ENCODE measurements at places on chromosomes 11 and 22.

DNA sequence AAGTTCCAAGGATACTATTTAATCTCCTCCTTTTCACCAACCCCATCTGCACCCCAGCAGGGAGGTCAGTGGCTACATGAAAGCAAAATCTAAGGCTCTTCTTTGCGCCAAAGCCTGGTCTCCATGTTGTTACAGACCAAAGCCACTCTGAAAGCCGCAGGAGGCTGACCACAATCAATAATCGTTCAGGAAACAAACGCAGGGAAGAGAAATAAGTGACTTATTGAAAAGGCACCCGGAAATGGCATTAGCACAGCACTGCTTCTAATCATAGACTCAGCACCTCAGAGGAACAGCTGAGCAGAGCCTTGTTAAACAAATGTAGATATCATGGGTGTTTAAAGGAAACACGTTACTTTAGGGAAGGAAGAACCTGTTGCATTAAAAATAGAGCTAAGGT lies 183.9 kb downstream of the KIRREL3 start:
- no peak for DNase-seq

- no peak for DNase-seq
Measured at GRCh38 chr11:32081129-32081641, 9.7 kb upstream of the RCN1 start.

DNA sequence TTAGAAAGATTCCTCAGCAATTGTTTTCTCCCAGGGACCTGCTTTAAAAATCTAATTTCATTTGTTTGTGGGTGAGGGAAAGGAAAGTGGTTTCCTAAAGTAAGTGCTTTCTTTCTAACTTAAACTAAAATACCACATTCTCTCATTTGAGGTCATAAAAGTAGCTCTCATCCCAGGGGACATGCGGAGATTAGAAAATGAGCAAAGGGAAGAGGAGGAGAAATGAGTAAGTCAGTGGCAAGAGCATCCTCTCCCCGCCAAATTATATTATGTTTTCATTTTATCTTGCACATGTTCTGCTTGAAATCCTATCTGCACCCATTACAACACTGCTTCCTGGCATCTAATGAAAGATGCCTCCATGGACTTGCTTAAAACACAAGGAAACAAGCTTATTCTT lies 191.4 kb downstream of the ARHGAP42 start:
- no peak for DNase-seq

DNA sequence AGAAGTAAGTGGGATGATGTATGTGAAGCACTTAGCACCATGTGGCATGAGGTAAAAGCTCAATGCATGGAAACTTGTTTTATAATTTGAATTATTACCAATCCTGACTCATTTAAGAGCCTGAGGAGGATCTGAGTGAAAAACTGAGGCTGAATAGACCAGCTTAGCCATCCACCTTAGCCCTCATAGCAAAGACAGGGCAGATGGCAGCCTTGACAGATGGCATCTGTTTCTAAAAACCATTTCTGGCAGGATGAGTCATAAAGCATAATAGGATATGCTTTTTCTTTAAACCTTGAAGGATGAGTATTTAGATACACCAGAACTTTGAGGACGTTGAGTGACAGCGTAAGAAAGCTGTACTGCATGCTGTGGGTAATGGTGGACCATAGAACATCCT lies 61.0 kb upstream of the NAV2 start:
- DNase-seq: no peak

GRCh38 chr11:57523419-57523818 lies 7.1 kb downstream of the TIMM10 start:
- no peak for DNase-seq

- DNase-seq: no peak
Measured at GRCh38 chr11:5380740-5381342, 2.8 kb upstream of the OR51M1 start.

DNA sequence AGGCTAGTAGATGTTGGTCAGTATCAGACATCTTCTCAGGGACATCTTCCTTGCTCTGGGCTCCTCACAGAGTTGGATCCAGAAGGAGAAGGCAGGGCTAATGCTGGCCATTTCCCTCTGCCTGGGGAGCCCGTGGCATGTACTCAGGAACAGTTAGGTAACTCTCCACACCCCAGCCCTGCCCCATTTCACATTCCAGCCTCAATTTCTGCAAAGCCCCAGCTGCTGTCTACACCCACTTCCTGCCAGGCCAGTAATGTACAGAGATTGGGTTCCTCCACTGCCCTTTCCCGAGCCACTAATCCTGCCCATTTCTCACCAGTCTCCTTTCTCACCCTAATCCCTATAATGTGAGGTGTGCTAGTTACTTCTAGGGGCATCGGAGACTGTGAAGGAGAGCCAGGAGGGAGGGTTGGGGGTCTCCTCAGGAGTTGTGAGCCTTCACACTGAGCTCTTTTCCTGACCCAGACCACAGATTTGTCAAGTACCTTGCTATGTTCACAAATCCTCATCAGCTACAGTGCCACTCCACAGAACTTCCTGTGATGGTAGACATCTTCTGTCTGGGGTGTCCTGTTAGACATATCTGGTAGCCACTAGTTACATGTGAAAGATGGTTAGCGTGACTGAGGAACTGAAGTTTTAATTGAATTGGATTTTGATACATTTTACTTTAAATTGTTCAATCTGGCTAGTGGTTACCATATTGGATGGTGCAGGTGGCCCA lies 1.3 kb upstream of the SEC14L3 start:
- DNase-seq: no peak

DNA sequence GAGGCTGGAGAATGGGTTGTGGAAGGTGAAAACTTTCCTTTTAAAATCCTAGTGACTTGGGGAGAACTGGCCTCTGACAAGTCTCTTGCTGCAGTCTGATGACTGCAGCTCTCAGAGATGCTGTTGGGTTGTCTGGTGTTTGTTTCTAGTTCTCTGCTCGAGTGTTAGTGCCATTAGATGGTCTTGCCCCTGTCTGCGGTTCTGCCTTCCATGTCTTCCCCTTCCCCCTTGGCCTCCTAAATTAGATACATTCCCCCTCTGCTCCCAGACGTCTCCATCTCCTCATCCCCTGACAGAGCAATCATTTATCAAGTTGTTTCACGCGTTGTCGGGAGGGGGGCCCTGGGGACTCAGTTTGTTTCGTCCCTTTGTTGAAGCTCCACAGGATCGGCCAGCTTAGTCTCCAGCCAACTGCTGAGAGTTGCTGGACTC lies 67.7 kb downstream of the CECR2 start:
- DNase-seq: no peak

DNA sequence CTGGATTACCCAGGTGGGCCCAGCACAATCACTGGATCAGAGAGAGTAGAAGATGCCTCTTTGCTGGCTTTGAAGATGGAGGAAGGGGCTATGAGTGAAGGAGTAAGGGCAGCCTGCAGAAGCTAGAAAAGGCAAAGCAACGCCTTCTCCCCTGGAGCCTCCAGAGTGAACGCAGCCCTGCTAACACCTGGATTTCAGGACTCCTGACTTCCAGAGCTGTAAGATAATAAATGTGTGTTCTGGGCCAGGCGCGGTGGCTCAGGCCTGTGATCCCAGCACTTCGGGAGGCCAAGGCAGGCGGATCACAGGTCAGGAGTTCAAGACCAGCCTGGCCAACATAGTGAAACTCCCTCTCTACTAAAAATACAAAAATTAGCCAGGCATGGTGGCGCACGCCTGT lies 102.4 kb downstream of the MORC2 start:
- no peak for DNase-seq

- no peak for DNase-seq
Measured at GRCh38 chr11:70481625-70482528, 83.5 kb downstream of the CTTN start.

DNA sequence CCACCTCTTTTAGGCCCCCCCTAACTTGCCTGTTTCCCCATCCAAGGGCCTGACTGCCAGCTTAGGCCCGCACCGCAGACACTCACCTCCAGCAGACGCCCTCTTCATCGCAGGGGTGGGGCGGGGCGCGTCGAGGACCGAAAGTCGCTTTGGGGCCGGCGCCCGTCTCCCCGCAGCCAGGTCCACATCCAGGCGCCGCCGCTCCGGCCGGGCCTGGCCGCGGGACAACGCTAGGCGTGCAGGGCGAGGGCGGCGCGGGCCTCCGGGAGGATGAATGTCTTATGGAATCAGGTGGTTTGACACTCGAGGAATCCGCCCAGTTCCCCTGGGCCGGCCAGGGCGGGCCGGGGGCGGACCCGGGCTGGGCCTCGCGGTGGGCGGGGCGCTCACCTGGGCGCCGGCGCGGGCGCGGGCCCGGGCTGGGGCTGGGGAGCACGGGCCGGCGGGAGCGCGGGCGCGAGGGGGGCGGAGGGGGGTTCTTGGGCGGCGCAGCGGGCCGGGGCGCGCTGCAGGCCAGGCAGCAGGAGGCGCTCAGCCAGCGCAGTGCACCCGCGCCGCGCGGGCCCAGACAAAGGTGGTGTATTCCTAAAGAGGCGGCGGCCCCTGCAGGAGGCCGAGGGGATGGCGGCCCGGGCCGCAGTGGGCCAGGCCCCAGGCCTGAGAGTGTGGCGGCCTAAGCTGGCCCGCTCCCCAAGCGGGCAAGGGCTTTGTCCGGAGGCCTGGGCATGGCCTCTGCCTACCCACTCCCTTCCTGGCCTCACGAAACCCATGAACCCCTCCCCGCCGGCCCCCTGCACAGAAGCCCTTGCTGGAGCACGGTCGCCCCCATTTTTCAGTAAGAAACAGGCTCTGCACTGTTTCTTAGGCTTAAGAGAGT lies 177.6 kb downstream of the IGLL1 start:
- peak; percentile 5 for DNase-seq

- no peak for DNase-seq
Measured at GRCh38 chr11:2669634-2670469, 29.9 kb downstream of the KCNQ1OT1 start.

- no peak for DNase-seq
Measured at GRCh38 chr11:66314561-66315497, 2.0 kb downstream of the CD248 start.

DNA sequence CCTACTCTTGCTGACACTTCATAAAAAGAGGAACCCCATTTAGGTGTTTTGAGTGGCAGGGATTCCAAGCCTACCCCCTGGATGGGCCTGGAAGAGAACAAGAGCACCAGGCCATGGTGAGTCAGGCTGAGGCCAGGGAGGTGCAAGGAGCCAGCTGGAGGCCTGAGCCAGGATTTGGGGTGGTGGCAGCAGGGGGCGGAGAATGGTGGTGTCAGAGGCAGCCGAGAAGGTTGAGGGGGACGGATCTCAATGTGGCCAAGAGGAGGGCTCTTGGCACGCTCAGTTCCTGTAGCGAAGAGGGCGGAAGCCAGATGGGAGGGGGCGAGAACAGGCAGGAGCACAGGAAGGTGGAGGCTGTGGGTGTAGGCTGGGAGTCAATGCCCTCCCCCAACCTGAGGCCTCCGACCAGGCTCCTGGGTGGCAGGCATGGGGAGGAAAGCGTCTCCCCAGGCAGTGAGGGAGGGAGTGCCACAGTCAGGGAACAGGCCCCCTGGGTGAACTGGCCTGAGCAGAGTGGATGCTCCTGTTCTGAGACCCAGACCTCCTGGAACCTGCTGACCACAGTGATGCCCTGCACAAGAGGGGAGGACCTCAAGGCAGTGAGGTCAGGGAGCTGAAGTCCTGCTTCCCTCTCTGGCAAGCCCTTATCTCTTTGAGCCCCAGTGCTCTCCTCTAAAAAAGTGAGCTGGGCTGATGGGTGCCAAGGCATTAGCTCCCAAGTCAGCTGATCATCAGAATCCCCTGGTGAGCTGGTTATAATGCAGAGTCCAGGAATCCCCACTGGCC lies 13.9 kb downstream of the RTN4RL2 start:
- DNase-seq: no peak

- no peak for DNase-seq
Measured at GRCh38 chr22:44389181-44389580, 76.4 kb upstream of the SHISAL1 start.

DNA sequence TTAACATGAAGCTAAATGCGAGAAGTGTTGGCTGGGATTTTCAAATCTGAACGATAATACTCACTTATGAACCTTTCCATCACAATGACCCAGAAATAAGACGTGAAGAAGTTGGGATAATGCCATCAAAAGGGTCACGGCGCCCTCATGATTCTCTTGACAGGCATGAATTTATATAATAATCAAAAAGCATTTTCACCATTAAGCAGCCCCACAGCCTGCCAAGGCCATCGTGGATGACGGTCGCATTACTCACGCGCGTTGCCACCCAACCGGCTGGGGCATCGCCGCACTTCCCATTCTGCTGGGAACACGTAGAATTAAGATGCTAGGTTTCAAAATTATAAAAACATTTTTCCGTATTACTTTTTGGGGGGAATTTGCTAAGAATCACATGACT lies 18.9 kb upstream of the GAL start:
- DNase-seq: no peak

DNA sequence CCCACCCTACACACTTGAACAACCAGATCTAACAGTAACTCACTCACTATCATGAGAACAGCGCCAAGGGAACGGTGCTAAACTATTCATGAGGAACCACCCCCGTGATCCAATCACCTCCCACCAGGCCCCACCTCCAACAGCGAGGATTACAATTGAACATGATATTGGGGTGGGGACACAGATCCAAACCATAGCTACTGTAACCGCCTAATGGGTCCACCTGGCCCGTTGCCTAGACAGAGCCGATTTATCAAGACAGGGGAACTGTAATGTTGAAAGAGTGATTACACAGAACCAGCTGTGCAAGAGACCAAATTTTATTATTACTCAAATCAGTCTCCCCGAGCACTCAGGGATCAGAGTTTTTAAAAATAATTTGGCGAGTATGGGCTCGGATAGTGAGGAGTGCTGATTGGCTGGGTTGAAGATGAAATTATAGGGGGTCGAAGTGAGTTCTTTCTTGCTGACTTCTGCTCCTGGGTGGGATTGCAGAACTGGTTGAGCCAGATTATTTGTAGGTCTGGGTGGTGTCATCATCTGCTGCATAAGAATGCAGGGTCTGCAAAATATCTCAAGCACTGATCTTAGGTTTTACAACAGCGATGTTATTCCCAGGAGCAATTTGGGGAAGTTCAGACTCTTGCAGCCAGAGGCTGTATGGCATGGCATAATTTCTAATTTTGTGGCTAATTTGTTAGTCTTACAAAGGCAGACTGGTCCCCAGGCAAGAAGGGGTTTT lies 17.9 kb upstream of the ZC3H12C start:
- no peak for DNase-seq

DNA sequence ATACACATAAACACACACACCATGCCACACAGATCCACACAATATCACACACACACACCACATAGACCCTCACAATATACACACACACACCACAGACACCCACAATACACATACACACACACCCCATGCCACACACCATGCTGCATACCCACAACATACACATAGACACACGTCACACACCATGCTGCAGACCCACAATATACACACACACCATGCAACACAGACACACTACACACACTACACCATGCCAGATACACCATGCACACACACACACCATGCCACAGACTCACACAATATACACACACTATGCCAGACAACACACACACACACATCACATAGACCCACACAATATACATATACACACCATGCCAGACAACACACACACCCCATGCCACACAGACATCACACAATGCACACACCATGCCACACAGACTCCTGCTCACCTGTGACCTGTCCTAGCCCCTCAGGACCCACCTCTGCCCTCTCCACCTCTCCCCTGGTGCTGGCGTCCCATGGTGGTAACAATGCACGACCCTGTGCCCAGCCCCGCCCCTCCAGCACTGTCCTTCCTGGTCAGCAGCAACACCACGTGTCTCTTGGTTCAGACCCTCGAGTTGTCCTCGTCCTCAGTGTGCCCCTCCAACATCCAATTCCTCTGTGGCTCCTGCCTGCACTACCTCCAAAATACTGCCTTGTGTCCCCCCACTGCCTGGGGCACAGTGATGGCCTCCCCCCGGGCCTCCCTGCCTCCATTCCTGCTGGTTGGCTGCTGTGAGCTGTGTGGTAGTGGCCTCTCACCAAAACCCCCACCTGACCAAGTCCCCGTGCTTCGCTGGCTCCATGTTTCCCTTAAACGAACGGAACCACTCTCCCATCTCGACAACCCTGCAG lies 23.7 kb upstream of the RFPL3 start:
- no peak for DNase-seq

Data from stimulated activated CD8-positive, alpha-beta memory T cell treated with anti-CD3 and anti-CD28 coated beads, Interleukin-4, amount 100 ng/mL, for 1 hour (primary cell).